ENCODE measurements at places on chromosomes 13 and 19.

DNA sequence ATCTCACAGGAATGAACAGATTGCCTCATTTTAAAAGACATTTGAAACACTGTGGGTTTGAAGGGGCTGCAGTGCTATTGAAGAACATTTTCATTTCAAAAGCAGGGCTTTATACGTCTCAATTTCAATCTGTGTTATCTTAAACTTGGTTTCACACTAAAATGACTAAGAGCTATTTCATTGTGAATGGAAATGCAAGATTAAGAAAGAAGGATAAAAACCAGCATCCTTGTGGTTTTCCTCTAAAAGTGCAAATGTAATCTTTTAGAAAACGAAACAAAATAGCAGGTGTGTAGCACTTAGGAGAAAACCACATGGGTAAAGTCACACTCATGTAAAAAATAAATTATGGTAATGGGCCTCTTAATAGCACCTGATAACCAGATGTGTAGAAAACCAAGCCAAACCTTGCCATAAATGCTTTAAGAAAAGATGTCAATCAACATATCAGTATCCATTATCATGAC is 397.7 kb downstream of the GPC6 start:
- DNase-seq: peak; percentile 10

DNA sequence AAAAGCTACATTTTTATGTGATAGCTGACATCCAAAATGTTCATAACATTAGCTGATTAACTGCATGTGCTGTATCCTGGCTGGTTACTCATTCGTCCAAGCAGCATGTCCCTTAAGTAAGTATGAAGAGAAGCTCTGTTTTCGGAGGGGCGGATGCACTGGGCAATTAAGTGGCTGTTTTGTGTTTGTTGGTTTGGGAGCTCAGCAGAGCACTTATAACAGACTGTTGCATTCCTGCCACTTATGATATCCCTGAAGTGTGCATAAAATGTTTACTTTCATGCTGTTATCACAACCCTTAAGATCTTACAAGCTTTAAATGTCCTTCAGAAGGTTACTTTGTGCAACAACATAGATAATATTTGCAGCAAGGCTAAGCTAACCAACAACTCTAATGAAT is 264.1 kb downstream of the NALCN start:
- no peak for DNase-seq

DNA sequence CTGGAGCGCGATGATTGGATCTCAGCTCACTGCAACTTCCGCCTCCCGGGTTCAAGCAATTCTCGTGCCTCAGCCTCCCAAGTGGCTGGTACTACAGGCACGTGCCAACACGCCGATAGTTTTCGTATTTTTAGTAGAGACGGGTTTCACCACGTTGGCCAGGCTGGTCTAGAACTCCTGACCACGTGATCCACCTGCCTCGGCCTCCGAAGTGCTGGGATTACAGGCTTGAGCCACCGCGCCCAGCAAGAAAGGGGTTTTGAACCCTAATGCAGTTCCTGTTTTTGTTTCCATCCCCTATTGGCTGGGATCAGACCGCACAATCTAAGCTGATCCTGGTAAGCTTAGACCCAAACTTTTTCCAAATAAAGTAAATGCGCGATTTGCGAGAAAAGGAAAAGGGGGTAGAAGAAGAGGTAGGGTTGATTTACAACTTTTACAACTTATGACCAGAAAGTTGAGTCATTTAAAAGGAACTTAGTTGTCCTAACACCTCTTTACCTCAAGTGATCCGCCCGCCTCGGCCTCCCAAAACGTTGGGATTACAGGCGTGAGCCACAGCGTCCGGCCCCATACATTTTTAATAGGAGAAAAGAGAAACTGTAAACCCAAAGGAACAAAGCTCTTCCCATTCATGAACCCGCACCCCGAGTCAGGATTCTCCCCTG is 764 bp downstream of the ZNF626 start:
- DNase-seq: peak; percentile 9

DNA sequence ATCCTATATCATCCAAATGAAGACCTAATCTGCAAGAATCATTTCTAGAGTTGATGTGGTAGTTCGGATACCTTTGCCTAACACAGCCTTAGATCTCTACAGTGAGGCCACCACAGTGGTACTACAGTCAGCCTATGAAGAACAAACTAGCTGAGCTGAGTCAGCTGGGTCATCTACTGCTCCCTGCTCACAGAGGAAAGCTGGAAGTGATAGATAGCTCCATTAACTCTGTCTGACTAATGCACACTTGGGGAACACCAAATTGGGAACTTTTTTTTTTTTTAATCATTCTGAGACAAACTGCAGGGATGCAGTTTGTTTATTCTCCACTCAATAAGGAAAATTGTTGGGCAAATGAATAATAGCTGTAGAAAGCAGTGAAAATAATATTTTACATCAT is 1160.6 kb downstream of the PCDH9 start:
- DNase-seq: peak; percentile 28

GRCh38 chr13:110398564-110399507 is 91.8 kb downstream of the COL4A2 start:
- DNase-seq: peak; percentile 75

- peak; percentile 8 for DNase-seq
These were observed 53.3 kb downstream of the TRPC4 start for GRCh38 chr13:37816276-37816675.

DNA sequence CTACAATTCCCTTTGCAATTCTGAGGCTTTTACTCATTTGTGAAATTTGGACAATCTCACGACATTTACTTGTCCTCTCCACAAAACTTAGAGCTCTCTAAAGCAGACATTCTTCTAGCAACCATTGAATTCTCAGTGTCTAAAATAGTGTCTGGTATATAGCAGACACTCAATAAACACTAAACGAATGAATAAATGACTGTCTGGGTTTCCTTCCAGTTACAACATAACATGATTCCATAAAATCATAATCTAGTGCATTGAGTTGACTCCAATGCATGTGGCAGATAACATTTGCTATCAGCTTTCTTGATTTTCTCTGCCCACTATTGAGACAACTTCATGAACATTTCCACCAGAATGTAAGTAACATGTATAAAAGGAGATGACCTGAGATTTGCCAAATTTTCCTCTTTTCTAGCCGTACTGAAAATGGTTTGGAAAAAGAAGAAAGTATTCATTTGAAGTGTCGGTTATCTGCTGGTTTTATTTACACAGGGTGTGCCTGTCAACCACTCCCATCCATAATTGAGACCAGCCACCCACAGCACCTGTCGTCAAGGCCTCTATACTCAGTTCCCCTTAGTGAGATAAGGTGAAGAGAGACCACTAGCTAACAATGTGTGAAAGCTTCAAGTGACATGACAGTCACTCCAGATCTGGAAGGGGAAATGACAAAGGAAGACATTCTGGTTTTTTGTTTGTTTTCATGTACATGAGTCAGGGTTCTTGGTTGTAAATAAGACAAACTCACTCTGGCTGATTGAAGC is 4.8 kb upstream of the SERP2 start:
- no peak for DNase-seq

DNA sequence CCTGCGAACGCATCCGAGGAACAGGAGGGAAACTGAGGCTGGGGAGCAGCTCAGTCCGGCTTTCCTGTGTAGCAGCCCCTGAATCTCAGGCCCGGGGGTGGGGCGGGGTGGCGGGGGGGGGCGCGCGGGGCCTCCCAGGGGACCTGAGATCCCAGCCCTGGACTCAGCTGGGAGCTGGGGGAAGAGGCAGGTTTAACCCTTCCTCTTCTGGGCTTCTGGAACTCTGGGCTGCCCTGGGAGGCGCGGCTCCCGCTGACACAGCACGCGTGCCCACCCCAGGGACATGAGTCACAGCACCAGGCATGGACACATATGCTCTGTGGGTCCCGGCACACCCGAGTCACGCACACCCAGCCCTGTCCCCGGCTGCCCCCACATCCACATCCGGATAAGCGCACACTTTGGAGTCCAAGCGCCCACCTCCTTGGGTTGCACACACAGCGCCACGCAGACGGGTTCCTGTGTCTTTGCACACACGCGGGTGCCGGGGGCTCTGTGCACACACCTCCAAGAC is 3.5 kb upstream of the CIRBP start:
- peak; percentile 88 for DNase-seq

- no peak for DNase-seq
These were observed 20.8 kb downstream of the RANBP3 start for GRCh38 chr19:5957170-5957569.

- DNase-seq: no peak
These were observed 4.6 kb downstream of the CAPN12 start for GRCh38 chr19:38739440-38740256.

- no peak for DNase-seq
These were observed 653 bp downstream of the MVB12A start for GRCh38 chr19:17420475-17420924.

DNA sequence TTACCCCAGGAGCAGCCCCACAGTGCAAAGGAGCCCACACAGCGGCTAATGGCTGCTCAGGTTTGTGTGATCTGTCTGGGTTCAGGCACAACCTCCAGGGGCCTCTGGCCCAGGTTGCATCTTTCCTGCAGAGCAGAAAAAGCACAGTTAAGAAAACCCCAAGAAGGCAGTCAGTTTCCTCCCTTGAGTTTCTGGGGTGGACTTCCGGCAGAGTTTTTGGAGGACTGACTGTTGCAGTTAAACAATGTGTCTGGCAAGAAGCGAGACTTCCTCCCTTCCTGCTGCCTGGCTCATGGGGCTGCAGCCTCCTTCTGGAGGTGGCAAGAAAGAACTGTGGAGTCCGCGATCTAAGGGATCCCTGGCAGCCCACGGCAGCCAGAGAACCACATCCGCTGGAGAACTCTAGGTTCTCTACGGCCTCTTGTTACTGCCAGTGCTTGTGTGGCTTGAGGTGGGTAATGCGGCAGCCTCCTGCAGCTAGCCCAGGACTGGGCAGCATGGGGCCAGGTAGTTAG is 114.4 kb downstream of the ZDHHC20 start:
- DNase-seq: no peak

GRCh38 chr13:89550938-89551337 is 1796.5 kb upstream of the MIR17HG start:
- peak; percentile 2 for DNase-seq

DNA sequence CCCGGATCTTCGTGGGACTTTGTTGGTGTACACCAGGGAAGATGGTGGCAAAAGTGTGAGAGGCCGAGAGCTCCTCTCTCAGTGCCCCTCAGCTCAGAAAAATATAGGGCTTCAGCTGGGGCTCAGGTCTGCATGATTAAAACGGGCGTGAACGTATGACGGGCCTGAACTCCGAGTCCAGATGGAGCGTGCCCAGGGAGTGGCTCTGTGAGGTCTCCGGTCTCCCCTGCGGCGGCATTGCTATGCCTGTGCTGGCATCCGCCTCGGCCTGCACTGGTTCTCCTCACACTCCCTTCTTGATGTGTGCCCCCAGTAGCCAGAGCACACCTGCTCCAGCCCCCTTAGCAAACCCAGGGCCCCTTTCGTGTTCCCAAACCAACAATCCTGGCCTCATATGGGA is 82.0 kb downstream of the TEX29 start:
- DNase-seq: no peak

DNA sequence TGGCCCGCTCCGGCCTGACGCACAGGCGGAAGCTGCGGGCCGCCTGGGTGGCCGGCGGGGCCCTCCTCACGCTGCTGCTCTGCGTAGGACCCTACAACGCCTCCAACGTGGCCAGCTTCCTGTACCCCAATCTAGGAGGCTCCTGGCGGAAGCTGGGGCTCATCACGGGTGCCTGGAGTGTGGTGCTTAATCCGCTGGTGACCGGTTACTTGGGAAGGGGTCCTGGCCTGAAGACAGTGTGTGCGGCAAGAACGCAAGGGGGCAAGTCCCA is 4.4 kb downstream of the FFAR1 start:
- no peak for DNase-seq

- DNase-seq: peak; percentile 96
These were observed at the start of gene CHMP2A for GRCh38 chr19:58554494-58555368. TSS of gene CHMP2A (minus strand) at chr19:58555105. CDS start at chr19:58554212, 893 bp downstream.

DNA sequence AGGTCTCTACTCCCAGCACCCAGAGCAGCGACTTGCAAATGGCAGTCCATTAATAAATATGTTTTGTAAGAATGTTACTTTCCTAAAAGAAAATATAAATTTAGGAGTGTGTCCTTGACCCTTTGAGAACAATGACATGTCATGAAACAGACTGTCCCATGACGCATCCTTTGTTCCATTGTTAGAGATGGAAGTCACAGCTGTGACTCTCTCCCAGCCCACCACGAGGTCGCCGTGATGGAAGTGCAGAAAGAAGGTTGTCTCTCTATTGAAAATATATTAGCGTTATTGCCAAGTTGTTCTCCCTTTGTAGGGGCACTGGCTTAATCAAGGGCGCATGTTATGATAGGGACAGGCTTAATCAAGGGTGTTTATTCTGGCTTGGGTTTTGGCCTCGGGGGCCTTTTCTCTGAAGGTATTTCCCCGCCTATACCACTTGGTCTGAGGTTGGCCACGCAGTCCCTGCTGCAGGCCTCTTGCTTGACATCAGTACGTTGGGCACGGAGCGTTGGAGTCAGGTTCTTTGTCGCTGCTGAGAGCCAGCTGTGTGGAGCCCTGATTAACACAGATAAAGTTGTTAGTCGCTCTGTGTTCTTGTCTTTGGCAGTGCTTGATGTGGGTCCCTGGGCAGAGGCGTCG is 126.7 kb upstream of the ZNF536 start:
- no peak for DNase-seq
